ENCODE measurements at places on chromosomes 3 and 15. TPM values are rescaled to one million over a fixed set of nuclear protein-coding genes. Genes with fewer than 3 reads are reported as not detected.

- no peak for DNase-seq
Measured at GRCh38 chr15:70164910-70165715, 67.4 kb upstream of the TLE3 start.

STRA6 gene
- total RNA-seq: 3.7 TPM

GRCh38 chr3:129230311-129231019 lies 18.9 kb upstream of the COPG1 start:
- no peak for DNase-seq

- no peak for DNase-seq
Measured at GRCh38 chr3:33075995-33076394, 21.0 kb downstream of the GLB1 start.

DNA sequence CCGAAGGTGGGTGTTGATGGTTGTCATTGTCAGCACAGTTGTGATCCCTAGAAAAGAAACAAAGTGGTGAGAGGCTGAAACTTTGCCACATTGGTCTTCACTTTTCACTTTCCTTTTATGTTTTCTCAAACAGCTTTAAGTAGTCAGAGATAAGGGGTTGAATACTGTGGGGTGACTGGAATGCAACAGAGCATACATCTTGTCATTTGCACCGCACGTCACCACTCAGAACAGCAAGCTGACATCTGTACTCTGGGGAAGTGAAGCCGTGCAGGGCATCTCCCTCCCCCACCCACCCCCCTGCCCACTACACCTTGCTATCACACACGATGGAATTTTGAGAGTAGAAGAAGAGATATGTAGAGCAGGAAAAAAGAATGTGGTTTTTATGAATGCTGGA lies 211.7 kb downstream of the GABRB3 start:
- no peak for DNase-seq

RGMA gene
- 6.1 TPM for total RNA-seq

SLC2A2 gene
- total RNA-seq: not detected

Data from frontal cortex (tissue), 4 donors.